ENCODE measurements at places on chromosomes 5 and 9.

GRCh38 chr5:151772029-151772845, 483 bp downstream of the G3BP1 start:
- DNase-seq = peak; percentile 4

DNA sequence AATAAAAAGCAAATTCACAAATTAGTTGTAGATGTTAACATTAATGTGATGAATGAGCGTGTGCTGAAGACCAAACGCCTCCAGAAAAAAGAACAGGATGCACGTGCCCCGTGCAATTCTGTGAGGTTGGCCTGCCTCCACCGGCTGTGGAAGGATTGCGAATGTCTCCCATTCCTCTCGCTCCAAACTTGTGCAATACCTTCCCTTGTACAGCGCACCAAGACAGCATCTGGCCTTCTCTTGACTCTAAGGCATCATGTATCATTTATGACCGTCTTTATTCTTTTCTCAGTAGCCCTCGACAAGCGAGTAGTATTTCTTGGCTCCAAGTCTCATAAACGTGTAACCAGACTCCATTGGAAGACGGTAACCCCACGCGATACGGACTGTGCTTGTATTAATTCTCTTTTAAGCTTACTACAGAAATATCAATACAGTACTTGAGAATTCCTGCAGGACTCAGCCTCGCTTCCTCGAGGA, 1.5 kb upstream of the TESK1 start:
- DNase-seq = no peak

- DNase-seq = no peak
Measured at GRCh38 chr5:139273322-139273571, 20.3 kb upstream of the MATR3 start.

- no peak for DNase-seq
Measured at GRCh38 chr5:115936031-115936430, 26.2 kb upstream of the LVRN start.

- no peak for DNase-seq
Measured at GRCh38 chr5:176837707-176838115, 27.4 kb downstream of the UNC5A start.

GRCh38 chr5:50958852-50959457, 292.5 kb downstream of the PARP8 start:
- no peak for DNase-seq

- no peak for DNase-seq
Measured at GRCh38 chr5:151456321-151456940, 9.0 kb downstream of the SLC36A1 start.

DNA sequence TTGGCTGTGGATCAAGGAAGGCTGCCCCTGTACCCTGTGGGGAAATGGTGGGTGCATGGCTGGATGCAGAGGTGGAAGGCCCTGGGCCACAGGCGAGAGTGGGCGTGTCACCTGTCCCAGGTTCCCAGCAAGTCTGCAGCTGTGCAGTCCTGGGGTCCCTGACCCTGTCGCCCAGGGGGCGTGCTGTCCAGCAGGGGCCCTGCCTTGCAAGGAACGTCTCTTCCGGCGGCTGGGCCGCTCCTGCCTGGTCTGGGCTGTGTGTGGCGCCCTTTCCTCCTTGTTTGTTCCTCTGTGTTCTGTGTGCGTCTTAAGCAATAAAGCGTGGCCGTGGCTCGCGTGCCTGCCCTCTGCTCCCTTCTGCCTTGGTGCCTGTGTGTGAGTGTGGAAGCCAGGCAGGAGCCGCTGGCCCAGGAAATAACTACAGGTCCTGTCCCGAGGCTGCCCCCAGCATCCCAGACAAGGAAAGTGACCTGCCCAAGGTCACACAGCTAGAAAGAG, 8.4 kb downstream of the SLC2A6 start:
- no peak for DNase-seq

GRCh38 chr9:133472277-133472645, 6.6 kb downstream of the SLC2A6 start:
- DNase-seq = no peak
